Stimulated activated naive CD8-positive, alpha-beta T cell treated with anti-CD3 and anti-CD28 coated beads, Interleukin-15, amount 100 ng/mL, for 72 hours (primary cell): ENCODE measurements at places on chromosomes 1 and 21.
A peak's percentile ranks its signal among the peaks of the same experiment; 100 is the strongest.

GRCh38 chr1:95117207-95118066 lies at the start of gene TLCD4:
TSS of gene TLCD4 (plus strand) at chr1:95117355. CDS start at chr1:95143902, 26,547 bp downstream.
- peak; percentile 20 for DNase-seq

DNA sequence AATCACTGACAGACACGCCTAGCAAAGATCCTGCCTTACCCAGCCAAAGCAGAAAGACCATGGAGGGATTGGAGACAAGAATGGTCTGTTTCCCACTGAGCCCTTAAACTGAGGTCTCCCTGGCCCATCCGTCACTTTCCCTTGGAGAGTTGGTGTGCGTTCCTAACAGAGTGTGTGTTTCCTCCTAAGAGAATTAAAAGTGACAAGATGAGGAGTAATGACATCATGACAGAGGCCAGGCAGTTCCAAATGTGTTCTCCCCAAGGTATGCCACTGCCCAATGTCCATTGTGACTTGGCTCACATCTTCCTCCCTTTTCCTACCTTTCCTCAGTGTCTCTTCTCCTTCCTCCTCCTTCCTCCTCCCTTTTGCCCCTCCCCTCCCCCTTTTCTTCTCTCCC lies 295.7 kb downstream of the SIPA1L2 start:
- no peak for DNase-seq

DNA sequence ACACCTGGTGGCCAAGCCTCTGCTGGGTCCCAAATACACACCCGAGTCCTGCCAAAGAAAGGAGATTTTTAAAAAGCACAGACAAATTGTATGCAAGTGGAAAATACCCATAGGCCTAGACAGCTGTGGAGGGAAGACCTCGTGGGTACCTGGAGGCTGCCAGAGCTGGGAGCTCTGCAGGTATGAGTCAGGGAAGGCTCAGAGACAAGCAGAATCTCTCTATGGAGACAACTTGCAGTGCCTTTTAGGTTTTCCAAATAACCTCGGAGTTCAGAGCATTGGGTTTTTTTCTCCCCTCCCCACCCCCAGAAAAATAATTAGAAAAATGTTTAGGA lies 127.7 kb downstream of the EDEM3 start:
- no peak for DNase-seq

GRCh38 chr1:119081267-119081666 lies 59.2 kb downstream of the WARS2 start:
- DNase-seq, result no peak

DNA sequence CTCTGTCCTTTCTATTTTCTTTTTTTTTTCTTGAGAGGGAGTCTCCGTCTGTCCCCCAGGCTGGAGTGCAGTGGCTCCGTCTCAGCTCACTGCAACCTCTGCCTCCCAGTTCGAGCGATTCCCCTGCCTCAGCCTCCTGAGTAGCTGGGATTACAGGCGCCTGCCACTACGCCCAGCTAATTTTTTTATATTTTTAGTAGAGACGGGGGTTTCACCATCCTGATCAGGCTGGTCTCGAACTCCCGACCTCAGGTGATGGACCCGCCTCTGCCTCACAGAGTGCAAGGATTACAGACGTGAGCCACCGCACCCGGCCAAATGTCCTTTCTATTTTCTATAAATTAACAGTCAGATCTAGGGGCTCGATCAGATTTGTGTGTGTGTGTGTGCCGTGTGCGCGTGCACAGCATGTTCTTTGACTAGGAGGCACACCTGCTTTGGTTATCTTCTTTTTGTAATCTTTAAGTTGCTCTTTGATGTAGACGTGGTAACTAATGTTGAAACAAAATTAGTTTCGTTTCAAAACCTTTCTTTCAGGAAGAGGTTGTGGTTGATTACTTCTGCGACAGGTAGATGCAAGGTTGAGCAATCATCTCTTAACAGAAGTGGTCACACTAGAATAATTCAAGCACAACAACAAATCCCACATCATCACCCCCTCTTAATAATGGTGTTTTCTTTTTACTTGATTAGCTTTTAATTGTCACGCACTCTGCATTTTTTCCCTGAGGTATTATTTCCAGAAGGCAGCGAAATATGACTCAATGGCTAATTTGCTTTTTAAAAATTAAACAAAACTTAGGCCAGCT lies 779 bp upstream of the DEGS1 start:
- DNase-seq, result peak; percentile 63

DNA sequence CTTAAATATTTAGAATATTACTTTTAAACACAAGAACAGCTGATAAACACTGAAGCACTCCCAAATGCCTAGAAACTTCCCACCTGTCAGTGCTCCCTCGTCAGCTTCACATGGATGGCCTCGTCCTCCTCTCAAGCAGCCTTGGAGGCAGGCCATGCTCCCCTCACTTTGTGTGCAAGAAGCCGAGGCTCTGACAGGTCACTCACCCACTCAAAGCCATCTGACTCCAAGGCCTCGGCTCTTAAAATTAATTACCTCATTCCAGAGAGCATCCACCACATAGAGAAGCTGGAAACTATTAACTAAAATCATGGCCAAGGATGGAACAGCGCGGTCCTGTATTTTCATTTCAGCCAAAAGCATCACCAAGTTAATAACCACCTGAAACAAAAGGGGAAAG lies 17.8 kb downstream of the LBR start:
- DNase-seq, result no peak

GRCh38 chr1:197178998-197179397 lies 32.5 kb upstream of the ASPM start:
- DNase-seq, result no peak

DNA sequence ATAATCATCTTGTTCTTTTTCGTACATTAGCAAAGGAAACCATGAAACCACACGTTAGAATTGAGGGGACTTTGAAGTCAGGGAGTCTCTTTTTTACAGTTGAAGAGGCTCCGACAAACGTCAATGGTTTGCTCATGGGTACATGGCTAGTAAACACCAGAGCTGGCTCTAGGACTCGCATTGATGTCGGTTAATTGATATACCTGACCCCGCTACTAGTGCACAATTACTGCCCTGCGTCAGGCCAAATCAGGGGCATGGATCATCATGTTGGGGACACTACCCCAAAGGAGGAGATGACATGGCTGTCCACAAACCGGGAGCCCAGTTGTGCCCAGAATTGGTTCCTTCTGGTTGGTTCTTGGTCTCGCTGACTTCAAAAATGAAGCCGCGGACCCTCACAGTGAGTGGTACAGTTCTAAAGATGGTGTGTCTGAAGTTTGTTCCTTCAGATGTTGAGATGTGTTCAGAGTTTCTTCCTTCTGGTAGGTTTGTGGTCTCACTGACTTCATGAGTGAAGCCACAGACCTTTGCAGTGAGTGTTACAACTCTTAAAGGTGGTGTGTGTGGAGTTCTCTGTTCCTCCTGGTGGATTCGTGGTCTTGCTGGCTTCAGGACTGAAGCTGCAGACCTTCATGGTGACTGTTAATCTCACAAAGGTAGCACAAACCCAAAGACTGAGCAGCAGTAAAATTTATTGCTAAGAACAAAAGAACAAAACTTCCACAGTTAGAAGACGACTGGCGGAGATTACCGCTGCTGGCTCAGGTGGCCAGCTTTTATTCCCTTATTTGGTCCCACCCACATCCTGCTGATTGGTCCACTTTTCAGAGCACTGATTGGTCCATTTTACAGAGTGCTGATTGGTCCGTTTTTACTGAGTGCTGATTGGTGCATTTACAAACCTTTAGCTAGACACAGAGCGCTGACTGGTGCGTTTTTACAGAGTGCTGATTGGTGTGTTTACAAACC lies 126.9 kb upstream of the ERRFI1 start:
- peak; percentile 79 for DNase-seq

DNA sequence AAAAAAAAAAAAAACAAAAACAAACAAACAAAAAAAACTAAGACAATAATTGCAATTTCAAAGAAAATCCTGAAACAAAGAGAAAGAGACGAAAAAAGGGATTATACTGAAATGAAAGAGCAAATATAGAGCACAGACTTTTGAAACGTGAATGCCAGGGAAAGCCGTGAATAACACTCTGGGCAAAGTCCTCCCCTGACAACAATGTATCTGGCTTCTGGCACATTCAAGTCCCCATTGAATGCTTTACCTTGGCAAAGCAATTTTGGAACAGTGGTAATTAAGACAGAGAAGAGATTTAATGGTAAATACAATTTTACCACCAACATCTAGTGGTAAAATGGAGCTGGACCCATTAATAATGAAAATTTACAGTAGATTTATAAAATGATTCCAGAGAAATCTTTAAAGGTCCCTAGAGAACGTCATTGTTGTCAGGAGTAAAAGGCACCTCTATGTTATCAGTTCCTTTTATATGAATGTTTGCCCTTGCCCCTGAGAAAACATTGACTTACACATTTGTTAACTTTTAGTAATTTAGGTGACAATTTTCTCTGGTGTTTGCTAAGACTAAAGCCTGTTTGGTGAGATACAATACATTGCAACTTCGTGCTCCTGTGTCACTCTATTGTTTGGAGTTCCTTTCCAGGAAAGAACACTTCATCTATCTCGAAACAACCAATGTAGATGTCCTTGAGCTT lies 89.7 kb downstream of the GREM2 start:
- no peak for DNase-seq

DNA sequence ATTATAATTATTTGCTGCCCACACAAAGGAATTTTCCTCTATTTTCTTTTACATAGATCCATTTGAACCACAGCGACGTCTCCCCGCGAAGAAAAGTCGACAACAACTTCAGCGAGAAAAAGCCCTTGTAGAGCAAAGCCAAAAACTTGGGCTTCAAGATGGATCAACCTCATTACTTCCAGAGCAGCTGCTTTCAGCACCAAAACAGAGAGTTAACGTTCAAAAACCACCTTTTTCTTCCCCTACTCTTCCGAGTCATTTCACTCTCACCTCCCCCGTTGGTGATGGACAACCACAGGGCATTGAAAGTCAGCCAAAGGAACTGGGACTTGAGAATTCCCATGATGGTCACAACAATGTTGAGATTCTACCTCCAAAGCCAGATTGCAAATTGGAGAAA lies 7.2 kb downstream of the GORAB start:
- DNase-seq, result no peak

GRCh38 chr1:185376840-185377635 lies 60.0 kb upstream of the IVNS1ABP start:
- no peak for DNase-seq

DNA sequence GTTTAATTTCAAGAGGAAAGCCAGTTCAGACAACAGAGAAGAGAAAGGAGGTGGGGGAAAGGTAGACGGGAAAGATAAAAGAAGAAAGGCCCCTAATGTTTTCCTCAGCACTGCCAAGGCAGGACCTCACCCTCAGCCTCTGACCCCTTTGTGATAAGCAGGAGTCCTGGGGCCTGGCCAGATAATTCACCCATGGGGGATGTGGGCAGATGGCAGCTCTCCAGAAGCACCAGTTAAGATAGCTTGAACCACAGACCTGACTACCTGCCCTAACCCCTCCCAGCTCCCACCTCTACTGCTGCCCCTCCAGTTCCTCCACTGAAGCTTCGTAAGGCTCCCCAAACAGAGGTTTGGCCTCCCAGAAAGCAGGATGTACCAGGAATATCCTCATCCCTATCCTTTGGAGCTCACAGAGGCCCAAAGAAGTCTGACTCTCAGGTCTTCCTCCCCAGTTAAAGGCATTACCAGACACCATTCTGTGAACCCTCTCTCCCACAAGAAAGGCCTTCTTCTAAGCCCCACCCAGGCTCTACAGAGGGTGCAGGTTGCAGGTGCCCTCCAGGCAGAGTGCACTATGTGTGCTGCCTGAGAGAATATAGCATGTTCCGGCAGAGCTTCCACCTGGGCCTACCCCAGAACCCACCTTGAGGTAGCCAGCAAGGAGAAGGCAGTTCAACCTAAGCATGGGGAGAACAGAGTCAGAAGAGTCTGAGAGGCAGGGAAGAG lies 9.2 kb upstream of the SNAPIN start:
- DNase-seq, result no peak

DNA sequence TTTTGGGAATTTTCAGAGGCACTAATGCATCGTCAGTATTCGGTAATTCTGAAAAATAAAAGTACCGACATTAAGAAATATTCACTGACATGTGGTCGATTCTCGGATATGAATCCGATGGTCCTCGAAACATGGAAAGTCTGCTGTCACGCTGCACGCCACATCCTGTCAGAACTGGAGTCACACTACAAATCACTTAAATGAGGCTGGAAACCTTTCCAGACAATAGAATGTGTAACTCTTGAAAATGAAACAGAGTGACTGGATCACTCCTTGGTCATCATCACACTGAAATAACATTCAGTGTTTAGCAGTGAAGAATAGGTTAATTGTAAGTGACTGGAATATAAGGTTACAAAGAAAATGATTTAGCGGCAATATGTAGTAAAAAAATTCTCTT lies 620.1 kb upstream of the ADAMTS5 start:
- no peak for DNase-seq

- no peak for DNase-seq
Measured at GRCh38 chr1:246906833-246907232, 24.9 kb downstream of the AHCTF1 start.

- no peak for DNase-seq
Measured at GRCh38 chr1:219686171-219686570, 73.3 kb upstream of the ZC3H11B start.

DNA sequence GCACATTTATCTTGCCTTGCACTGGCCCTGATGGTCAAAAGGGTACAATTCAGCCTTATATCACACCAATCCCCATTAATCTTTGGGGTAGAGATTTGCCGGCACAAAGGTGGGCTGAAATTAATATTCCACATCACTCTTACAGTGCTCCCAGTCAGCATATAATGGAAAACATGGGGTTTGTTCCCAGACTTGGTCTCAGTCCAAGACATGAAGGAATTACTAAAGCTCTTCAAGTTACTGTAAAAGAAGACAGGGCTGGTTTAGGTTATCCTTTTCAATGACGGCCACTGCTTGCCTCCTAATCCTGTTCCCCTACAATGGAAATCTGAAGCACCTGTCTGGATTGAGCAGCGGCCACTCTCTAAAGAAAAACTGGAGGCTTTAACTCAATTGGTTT lies 160.7 kb downstream of the IER5 start:
- DNase-seq, result no peak

DNA sequence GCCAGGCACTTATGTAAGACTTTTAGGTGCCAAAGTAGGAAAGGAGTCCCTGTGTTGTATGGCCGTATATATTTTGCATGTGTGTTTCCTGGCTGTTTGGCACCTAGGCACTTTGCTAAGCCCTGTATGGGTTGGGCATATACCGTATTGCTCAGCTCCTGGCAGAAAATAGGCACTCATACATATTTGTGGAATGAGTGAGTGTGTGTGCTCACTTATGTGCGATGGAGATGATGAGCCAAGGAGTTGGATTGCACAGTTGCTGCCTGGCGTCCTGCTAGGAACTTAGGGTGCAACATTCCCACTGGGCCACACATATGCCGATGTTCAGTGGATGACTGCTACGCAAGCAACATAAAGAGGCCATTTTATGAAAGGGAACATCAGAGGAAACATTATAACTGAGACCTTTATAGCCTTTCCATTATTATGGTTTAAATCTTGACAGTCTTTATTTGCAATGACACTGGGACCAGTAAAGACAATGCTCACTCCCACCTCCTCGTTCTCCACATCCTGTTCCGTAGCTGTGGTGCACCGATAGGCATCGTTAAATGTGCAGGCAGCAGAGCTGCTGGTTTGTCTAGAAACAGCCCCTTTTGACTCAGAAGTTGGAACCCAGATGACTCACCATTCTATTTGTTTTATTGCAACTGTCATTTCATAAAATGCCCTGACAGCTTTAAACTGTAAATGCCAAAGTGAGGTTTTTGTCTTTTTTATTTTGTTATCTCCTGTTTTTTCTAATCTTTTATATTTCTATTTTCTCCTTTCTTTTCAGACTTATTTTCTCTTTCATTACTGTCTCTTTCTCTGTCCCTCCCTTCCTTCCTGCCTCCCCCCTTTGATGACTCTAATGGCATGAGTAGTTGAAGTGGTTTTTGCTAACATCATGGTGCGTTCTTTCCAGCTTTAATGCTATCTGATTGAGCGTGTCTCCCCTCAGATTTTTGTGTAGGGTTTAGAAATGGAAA lies 36.1 kb downstream of the PEX14 start:
- peak; percentile 80 for DNase-seq
